Central memory CD8-positive, alpha-beta T cell (primary cell): ENCODE measurements at places on chromosomes 6 and 20.

GRCh38 chr6:43746071-43746470 lies 23.9 kb upstream of the VEGFA start:
- DNase-seq, result no peak

GRCh38 chr20:64038565-64039292 lies 2.7 kb downstream of the C20orf204 start:
- DNase-seq, result peak; percentile 68

DNA sequence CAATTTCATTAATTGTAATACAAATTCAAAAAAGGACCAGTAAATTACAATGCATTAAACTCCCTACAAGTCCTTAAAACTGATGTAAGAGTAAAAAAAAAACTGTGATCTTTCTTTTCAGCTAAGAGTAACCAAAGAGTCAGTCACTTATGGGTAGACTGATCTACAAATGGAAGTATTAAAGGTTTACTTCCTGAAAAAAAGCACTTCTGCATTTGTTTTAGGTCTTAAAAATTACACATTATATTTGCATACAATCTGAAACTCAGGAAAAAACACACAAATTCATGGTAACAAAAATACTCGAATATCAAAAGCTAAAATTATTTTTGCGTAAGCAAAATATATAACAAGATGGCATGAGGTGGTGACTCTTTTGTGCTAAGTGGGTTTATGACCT lies 23.5 kb downstream of the USP49 start:
- DNase-seq, result no peak

- no peak for DNase-seq
These were observed 183.5 kb downstream of the GMDS start for GRCh38 chr6:2061880-2062279.

- no peak for DNase-seq
These were observed 37.4 kb downstream of the PLCG1 start for GRCh38 chr20:41174782-41175181.

DNA sequence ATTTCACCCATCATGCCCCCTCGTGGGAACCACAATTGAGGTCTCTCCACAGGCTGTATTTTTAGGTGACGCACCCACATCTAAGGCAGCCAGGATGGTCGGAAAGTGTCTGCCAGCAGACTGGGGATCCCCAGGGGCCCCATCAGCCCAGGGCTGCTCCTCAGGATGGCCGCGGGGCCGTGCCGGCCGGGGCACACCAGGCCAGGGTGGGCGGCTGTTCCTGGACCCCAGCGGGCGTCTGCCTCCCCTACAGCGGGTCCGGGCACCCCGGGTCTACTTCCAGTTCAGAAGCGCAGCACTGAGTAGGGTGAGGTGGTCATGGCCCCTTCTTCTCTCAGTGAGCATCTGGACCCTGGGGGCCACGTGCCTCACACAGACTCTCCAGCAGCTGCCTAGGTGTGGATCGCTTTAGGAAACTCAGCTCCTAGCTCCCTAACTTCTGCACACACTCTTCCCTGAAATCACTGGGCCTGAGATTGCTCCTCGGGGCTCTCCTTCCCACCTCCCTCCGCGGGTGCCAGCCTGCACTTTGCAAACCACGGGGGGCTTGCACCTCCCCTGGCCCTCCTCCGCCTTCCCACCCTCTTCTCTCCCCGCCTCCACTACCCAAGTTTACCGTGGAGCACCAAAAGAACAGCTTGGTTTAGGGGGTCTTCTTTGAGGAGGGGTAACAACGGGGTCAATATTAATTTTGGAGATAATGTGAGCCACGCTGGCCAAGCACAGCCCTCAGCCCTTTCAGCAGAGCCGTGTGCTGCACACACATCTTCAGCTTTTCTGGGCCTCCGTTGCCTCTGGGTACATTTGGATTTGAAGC lies 14.2 kb upstream of the FOXC1 start:
- no peak for DNase-seq

DNA sequence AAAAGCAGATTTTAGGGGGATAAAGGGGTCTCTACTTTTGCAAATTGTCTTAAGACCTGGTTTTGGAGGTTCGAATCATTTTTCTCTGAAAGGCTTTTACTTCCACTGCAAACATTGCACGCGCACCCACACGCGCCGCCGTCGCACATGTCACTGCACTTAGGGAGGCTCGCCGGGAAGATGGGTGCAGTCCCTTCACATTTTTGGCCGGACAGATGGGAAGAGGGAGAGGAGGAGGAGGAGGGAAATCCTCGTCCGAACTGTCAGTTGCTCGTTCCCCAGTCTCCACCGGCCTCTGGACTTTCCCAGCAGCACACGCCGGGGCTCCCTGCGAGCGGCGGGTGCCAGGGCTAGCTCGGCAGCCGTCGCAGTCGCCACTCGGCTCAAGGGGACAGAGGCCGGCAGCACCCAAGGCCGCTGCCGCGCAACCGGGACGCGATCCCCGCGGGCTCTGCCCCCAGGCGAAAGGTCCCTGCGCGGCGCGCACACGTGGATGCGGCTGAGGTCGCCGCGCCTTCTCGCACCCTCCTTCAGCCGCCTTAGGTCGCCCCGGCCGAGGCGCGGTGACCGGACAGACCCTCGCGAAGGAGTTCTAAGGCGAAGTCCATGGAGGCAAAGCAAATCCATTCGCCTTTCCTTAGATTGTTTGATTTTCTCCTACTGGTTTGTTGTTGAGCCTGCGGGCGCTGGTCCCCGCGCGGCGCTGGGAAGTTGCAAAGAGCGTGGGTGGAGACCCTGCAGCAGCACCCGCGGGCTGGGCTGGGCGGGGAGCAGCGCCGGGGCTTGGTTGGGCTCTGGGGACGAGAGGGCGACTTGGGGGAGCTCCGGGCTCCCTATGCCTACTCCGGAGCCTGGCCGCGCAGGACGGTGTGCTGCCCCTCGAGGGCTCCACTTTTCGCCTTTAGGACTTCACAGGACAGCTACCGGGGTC lies 1.2 kb downstream of the MYB start:
- DNase-seq, result no peak
